ENCODE measurements at places on chromosomes 6 and 20.
A peak's percentile ranks its signal among the peaks of the same experiment; 100 is the strongest.

GRCh38 chr6:5471044-5471443, 209.7 kb downstream of the FARS2 start:
- peak; percentile 42 for DNase-seq
- no peaks in the 10 kb centered on the region for H3K27me3 ChIP-seq
- H3K36me3 ChIP-seq, result peaks cover 6% of the 10 kb centered on the region
- H3K4me3 ChIP-seq, result no peak overlapping the region

- no peak overlapping the region for H3K4me3 ChIP-seq
- no peaks in the 10 kb centered on the region for H3K36me3 ChIP-seq
- H3K27me3 ChIP-seq, result no peaks in the 10 kb centered on the region
- no peak for DNase-seq
Measured at GRCh38 chr6:76330031-76330430, 257.6 kb upstream of the IMPG1 start.

DNA sequence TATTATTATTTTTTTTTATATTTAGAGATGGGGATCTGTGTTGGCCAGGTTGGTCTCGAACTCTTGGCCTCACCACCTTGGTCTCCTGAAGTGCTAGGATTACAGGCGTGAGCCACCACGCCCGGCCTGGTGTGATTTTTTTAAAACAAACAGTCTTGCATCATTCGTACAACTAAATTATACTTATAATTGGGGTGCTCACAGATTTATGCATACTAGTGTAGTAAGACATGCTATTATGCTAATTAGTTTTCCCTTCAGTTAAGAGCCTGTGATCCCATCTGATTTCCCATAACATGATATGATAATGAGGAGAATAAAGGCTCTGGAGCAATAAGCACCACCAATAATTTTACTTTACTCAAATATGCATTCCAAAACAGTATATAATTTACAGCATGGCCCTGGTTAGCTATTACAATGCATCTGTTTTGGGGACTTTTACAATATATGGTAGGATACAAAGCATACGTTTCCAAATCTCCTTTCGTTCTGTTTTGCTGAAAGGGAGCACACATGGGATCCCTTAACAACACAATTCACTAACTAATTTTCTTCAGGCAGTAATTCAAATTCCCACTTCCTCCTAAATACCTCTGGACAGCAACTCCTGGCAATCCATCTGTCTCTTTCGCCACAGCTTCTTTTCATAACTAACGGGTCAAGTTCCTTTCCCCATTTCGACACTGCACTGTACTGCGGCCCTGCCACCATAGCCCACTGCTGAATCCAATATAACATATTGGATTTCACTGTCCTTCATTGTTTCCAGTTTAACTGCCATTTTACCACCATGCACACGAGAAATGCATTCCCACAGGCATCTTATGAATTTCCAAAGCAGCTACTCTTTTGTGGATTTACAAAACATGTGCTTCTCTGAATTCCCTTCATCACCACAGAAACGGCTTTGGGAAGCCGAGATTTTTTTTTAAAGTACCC, 1.7 kb downstream of the NUDT3 start:
- no peak overlapping the region for H3K4me3 ChIP-seq
- no peak overlapping the region for H3K27ac ChIP-seq
- DNase-seq, result no peak
- H3K4me1 ChIP-seq, result peaks cover 40% of the 10 kb centered on the region
- H3K27me3 ChIP-seq, result no peaks in the 10 kb centered on the region
- no peaks in the 10 kb centered on the region for H3K36me3 ChIP-seq

- no peak for DNase-seq
- H3K27me3 ChIP-seq, result no peaks in the 10 kb centered on the region
- no peaks in the 10 kb centered on the region for H3K36me3 ChIP-seq
- H3K4me3 ChIP-seq, result no peak overlapping the region
- no peaks in the 10 kb centered on the region for H3K4me1 ChIP-seq
Measured at GRCh38 chr6:101597693-101598092, 204.2 kb downstream of the GRIK2 start.

GRCh38 chr20:34536798-34537394, 20.7 kb downstream of the DYNLRB1 start:
- no peaks in the 10 kb centered on the region for H3K27me3 ChIP-seq
- H3K4me3 ChIP-seq, result no peak overlapping the region
- no peak for DNase-seq
- H3K4me1 ChIP-seq, result no peaks in the 10 kb centered on the region
- no peak overlapping the region for H3K27ac ChIP-seq

GRCh38 chr6:113755449-113756289, 101.5 kb upstream of the MARCKS start:
- no peak for DNase-seq
- no peak overlapping the region for H3K27ac ChIP-seq
- peaks cover 14% of the 10 kb centered on the region for H3K4me1 ChIP-seq
- H3K4me3 ChIP-seq, result no peak overlapping the region
- no peaks in the 10 kb centered on the region for H3K36me3 ChIP-seq
- H3K27me3 ChIP-seq, result no peaks in the 10 kb centered on the region

- no peak overlapping the region for H3K4me3 ChIP-seq
- H3K36me3 ChIP-seq, result no peaks in the 10 kb centered on the region
- no peak overlapping the region for H3K27ac ChIP-seq
- no peaks in the 10 kb centered on the region for H3K27me3 ChIP-seq
Measured at GRCh38 chr6:112439010-112439409, 91.9 kb downstream of the RFPL4B start.

DNA sequence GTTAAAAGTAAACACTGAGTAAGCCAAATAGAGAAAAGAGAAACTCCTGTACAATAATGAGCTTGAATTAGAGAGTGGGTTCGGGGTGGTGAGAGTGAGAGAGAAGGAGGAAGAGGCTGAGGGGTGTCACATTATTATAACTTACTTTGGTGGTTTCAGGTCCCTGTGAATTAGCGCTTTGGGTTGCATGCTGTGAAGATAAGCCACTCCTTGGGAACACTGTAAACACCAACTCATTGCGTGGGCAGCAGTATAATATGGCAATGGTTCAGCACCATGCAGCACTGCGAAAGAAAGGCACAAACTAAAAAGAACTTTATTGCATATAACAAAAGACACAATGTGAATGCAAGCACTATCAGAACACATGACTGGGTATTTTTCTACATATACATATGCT, 26.9 kb downstream of the MAP3K7 start:
- no peaks in the 10 kb centered on the region for H3K27me3 ChIP-seq
- no peak for DNase-seq
- peak overlapping the region; percentile 74 for H3K27ac ChIP-seq

GRCh38 chr6:112156668-112157067, 69.3 kb downstream of the FAM229B start:
- no peak for DNase-seq
- H3K27ac ChIP-seq, result no peak overlapping the region
- no peak overlapping the region for H3K4me3 ChIP-seq
- H3K4me1 ChIP-seq, result no peaks in the 10 kb centered on the region
- H3K36me3 ChIP-seq, result no peaks in the 10 kb centered on the region
- H3K27me3 ChIP-seq, result peaks cover 10% of the 10 kb centered on the region

DNA sequence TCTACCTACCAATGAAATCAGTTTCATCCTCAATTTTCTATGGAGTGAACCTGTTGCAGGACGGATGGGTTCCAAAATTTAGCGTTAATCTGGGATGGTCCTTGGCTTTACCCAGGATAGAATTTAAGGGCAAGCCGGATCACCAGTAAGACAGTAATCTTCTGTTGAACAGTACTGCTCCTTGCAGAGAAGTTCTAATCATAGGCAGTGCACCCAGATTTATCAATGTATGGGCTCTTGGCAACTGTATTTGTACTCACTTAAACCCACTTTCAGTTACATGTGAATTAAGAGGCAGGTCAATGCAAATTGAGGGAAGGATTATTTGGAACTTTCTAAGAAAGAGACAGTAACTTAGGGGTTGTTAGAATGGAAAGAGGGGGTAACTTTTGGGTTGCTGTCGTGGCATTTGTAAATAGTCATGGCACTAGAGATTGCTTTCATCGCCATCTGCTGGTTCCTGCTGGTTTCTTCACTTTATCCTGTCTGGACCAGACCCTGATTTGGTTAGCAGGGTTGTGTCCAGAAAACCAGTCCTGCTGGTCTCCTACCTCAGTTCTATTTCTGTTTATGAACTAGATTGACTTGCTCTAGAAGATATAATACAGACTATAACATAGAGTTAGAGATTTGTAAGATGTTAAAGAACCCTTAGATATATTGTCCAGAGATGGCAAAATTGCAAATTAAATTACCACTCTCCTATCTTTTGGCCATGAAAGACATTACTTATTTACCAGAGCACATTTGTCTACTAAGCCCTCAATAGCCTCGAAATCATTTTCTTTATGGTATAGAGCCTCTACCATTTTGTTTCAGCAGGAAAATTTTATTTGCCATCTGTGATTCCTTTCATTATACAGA, 646.3 kb downstream of the UTRN start:
- peak; percentile 5 for DNase-seq
- H3K27ac ChIP-seq, result no peak overlapping the region
- no peak overlapping the region for H3K4me3 ChIP-seq
- H3K27me3 ChIP-seq, result peaks cover 4% of the 10 kb centered on the region
- no peaks in the 10 kb centered on the region for H3K4me1 ChIP-seq

DNA sequence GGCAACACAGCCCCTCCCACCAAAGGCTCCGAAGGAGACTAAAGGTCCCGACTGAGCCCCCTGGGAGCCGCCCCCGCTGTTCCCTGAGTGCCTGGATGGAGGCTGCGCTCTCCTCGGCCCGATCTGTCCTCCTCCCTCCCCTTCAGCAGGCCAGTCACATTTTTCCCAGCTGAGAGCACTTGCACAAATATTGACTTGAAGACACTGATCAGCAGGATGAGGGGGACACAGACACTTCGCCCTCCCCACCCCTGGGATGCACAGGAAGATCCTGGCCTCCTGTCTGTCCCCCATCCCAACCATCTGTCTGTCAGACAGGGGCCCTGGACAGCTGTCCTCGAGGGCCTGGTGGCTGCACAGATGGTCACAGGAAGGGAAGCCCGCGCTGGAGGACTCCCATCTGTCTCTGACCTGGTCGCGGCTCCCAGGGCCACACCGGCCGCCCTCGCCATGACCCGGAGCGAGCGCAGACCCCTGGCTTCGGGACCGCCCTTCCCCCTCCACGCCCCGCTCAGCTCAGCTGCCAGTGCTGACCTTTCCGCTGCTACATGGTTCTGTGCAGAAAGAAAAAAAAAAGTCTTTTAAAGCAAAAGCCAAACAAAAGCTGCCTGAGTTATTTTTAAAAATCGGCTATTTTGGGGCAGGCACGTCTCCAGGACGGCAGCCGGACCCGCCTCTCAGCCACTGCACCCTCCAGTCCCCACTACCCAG, 11.1 kb downstream of the LAMA5 start:
- H3K27ac ChIP-seq, result no peak overlapping the region
- H3K27me3 ChIP-seq, result no peaks in the 10 kb centered on the region

DNA sequence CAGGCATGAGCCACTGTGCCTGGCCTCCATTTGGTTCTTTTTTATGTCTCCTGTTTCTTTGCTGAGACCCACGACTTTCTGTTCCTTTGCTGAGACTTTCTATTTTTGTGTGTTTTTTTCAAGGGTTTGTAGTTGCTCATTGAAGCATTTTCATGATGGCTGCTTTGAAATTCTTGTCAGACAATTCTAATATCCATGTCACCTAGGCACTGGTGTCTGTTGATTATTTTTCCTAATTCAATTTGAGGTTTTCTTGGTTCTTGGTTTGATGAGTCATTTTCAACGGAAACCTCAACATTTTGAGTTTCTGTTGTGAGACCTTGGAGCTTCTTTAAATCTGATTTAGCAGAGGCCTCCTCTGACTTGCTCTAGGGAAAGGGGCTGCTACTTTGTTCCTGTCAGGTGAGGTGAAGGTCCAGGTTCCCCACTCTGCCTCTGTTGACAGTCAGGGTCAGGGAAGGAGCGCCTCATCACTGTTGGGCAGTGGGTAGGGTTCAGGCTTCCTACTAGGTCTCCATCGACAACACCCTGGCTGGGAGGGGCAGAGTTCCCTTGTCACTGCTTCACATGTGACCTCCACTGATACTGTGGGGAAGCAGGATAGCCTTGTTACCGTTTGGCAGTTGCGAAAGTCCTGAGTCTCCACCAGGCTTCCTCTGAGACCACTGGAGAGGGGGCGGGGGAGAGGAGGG, 67.2 kb upstream of the RNF24 start:
- peaks cover 17% of the 10 kb centered on the region for H3K36me3 ChIP-seq
- peak; percentile 11 for DNase-seq
- no peaks in the 10 kb centered on the region for H3K27me3 ChIP-seq
- H3K4me3 ChIP-seq, result peak overlapping the region; percentile 82
- H3K27ac ChIP-seq, result peak overlapping the region; percentile 54
- H3K4me1 ChIP-seq, result peaks cover 26% of the 10 kb centered on the region

DNA sequence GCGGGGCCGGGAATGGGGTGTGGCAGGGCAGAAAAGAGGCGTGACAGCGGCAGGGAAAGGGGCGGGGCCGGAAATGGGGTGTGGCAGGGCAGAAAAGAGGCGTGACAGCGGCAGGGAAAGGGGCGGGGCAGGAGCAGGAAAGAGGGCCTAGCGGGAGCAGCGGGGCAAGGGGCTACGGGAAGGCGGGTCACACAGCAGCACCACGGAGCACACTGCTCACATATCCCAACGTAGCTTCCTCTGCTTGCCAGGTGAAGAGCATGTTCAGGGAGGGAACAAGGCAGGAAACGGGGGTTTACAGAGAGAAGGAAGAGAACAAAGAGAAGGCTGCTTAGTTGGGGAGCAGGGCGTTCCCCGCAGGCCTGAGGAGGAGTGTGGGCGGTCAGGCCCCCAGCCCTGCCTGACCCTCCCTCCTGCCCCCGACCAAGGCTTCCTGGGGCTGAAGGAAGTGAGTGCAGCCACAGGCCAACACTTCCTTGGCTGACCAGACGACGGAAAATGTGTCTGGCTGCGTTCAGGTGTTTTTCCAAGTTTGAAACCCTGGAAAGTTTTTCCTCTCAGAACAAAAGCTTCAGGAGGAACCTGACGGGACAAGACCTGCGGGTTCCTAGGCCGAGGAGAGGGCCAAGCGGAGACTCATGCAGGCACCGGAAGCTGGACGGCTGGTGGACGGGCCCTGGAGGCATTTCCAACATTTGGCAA, 13.8 kb downstream of the UCKL1 start:
- peaks cover 18% of the 10 kb centered on the region for H3K4me1 ChIP-seq
- peak overlapping the region; percentile 32 for H3K4me3 ChIP-seq
- H3K27ac ChIP-seq, result peak overlapping the region; percentile 93
- no peaks in the 10 kb centered on the region for H3K36me3 ChIP-seq

- no peaks in the 10 kb centered on the region for H3K4me1 ChIP-seq
- H3K27ac ChIP-seq, result no peak overlapping the region
- no peak overlapping the region for H3K4me3 ChIP-seq
- H3K27me3 ChIP-seq, result no peaks in the 10 kb centered on the region
Measured at GRCh38 chr6:124682751-124683150, 279.5 kb upstream of the RNF217 start.

- no peak overlapping the region for H3K4me3 ChIP-seq
- peaks cover 8% of the 10 kb centered on the region for H3K27me3 ChIP-seq
- H3K4me1 ChIP-seq, result peaks cover 13% of the 10 kb centered on the region
- no peak overlapping the region for H3K27ac ChIP-seq
Measured at GRCh38 chr6:12606616-12607015, 110.0 kb upstream of the PHACTR1 start.

- H3K27ac ChIP-seq, result no peak overlapping the region
- peaks cover 58% of the 10 kb centered on the region for H3K36me3 ChIP-seq
- no peaks in the 10 kb centered on the region for H3K27me3 ChIP-seq
- no peak overlapping the region for H3K4me3 ChIP-seq
- no peak for DNase-seq
Measured at GRCh38 chr20:34997131-34997561, 41.5 kb downstream of the MYH7B start.
